Sciatic nerve (tissue), 2 donors: ENCODE measurements at places on chromosomes 5 and 9.
A peak's percentile ranks its signal among the peaks of the same experiment; 100 is the strongest.

- no peak for DNase-seq
Measured at GRCh38 chr5:112290691-112291090, 128.4 kb downstream of the EPB41L4A start.

GRCh38 chr9:121765021-121765950, 113.9 kb downstream of the DAB2IP start:
- DNase-seq, result no peak

DNA sequence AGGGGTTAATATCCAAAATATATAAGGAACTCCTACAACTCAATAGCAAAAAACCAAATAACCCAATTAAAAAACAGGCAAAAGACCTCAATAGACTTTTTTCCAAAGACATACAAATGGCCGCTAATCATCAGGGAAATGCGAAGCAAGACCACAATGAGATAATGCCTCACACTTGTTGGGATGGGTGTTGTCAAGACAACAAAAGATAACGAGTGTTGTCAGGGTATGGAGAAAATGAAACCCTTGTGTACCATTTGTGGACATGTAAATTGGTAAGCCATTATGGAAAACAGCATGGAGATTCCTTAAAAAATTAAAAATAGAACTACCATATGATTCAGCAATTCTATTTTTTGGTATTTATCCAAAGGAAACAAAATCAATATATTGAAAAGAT, 620.2 kb downstream of the ACTL7B start:
- DNase-seq, result no peak

GRCh38 chr9:34500623-34501267, 22.0 kb downstream of the ENHO start:
- DNase-seq, result peak; percentile 80

GRCh38 chr5:15715967-15716366, 216.0 kb downstream of the FBXL7 start:
- DNase-seq, result no peak

DNA sequence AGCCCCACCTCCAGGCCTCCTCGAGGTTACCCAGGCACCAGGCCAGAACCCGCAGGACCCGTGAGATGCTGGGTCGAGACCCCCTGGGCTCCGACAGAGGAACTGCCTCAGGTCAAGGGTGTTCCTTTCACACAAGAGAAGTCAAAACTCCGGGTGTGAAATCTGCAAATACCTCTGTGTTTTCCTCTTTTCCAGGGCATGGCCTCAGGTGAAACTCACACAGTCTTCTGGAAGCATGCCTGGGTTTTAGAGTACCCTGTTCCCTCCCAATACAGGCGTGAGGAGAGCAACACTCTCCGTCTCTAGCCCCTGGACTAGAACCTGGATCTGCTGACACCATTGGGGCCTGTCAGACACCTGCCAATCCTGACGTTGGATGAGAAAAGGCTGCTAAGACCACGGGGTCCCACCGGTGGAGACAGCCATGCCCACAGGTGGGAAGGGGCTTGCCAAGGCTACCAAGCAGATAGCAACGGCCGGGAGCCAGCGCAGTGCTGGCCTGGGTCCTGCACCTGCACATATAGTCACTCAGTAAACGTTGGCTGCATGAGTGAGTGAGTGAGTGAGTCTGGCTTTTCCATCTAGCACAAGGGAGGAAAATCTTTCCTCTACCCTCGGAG, 182.0 kb upstream of the PPP1R26 start:
- no peak for DNase-seq

DNA sequence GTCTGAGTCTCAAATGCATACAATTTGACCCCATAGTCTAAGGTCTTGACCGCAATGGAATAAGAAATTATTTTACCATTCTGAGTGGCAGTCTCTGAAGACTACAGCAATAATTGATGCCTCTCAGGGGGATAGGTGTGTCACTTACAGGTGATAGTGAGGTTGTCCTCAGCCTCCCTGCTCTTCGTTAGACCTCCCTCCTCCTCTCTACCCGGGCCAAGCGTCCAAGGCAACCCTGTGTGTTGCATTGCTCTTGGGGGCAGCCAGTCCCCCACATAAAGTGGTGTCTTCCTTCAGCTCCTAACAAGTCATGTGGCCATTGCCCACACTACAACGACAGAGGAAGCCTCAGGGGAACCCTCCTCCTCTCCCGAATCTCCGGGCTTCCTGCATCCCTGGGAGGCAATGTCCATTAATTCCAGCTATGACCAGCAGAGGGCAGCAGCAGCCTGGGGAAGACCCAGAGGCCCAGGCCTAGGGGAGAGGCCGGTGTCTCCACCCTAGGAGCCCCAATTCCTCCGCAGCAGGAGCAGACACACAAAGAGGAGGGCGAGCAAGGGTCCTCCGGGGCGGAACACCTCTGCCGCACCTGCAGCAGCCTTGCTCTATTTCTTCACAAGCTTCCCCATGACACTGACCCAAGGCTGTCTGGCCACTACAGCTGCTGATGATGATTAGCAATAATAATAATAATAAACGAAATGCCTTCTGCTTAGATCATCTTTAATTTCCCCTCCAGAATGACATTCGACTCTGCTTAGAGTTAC, 134.8 kb downstream of the KCNIP1 start:
- DNase-seq, result peak; percentile 84

DNA sequence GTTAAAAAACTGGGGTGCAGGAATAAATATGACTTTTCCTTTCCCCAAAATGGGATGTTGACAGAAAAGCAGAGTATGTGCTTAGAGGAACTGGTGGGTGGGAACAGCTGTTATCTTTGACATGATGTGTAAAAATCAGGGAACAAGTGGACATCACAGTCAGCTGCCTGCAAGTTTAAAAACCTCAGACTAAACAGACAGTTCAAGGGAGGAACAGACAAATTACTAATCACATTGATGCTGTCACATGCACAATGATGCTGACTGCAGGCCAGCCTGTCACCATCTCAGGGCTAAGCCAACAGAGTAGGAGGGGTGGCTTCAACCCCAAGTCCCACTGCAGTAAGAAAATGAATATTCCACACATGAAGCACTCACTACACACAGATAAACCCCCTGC, 38.2 kb upstream of the UBAP2 start:
- DNase-seq, result no peak

DNA sequence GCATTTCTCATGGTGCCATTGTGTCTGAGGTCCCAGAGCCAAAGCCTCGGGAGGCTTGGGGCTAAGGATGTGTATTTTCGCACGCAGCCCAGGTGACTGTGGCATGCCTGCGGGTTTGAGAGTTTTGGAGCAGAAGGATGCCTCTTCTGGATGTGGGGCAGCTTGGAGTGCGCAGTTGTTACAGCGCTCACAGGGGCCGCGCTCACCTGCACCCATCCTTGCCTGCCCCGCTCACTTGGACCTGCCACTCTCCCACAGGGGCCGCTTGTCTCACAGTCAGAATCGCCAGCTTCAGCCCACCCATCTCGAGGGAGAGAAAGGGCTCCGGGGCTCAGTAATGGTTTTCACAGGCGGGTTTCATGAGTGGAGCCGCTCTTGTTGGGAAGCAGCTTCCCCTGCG, 132.9 kb downstream of the MVB12B start:
- DNase-seq, result peak; percentile 48

DNA sequence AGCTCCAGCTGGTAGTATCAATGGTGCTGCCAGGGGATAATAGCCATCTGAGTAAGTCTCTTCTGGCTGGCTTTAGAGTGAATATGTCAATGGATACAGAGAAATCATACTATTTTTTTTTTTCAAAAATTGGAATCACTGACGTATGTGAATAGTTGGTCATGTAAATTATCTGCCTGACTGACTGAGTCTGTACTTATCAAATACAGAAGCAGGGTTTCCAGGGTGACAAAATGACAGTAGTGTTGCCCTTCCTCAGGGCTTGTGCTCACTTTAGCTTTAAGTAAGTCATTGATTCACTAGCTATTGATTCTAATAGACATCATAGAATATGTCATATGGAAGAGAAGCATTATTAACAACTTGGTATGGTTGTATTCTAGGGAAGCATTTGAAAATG, 126.0 kb upstream of the C6 start:
- no peak for DNase-seq

- DNase-seq, result no peak
Measured at GRCh38 chr5:76986825-76987526, 34.1 kb downstream of the CRHBP start.

DNA sequence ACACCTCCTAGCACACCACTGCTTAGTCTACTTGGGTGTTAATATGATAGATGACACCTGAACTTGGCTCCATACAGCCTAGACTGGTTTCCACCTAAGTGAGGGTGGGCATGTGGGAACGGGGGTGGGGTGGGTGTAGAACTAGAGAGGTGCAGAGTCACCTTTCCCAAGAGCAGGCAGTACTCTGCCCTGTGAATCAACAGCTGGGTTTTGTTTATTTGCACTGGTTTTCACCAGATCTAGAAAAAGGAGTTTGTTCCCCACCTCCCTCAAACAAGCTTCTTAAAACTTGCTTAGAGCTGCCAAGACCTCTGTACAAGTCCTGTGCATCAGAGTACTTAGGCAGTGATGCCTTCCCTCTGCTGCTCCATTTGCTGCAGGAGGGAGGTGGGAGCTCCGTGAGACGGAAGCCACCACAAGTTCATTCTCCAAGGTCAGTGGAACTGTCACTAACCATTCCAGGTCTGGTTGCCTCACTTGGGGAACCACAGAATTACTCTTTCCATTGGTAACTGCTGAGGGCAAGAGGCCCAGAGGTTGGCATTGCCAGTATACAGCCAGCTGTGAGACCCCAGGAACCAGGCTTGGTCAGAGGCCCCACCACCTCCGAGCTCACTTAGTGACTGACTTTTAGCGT, 163.5 kb downstream of the NR3C1 start:
- no peak for DNase-seq
